ENCODE measurements at places on chromosomes 12 and 14.

- no peak for DNase-seq
Observed at GRCh38 chr12:106282457-106283097, 20.0 kb upstream of the TCP11L2 start.

- DNase-seq, result no peak
Observed at GRCh38 chr12:109927622-109928021, 27.5 kb downstream of the TCHP start.

- DNase-seq, result no peak
Observed at GRCh38 chr14:23101986-23102625, 2.7 kb downstream of the CIROP start.

DNA sequence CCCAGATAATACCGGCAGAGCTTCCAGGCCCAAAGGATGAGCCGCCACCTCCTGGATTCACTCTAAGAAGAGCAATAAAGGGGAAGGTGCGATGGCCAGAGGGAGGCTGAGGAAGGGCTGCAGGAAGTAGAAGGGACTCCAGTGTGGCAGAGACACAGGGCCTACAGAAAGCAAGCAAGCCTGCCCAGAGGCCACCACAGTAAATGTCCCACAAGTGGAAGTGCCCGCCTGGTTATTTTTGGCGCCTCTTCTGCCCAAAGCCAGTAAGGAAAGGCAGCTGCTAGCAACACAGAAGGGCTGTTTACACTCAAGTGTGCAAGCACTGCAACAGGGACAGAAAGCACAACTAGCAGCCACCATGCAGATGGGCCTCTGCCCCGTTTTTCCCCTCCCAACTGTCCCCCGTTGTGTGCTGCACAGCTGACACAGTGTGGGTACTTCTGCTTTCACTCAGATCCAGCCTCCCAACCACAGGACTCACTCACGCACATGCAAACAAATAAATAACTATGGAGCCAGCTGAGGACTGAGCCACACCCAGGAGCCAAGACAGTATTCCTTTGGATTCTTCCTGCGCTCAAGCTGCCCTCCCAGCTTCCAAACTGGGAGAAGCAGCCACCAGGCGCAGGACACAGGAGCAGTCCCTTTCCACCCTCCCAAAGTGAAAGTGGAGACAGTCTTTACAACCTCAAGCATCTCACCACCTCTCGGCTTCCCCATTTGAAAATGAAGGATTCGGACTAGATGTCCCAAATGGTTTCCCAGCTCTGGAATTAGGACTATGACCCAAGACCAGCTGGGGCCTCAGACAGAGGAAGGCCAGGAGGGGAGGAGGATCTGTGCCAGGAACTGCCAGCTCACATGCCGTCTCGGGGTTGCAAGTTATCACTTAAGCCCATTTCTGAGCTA lies 40.0 kb upstream of the PNMA1 start:
- DNase-seq, result peak; percentile 55

DNA sequence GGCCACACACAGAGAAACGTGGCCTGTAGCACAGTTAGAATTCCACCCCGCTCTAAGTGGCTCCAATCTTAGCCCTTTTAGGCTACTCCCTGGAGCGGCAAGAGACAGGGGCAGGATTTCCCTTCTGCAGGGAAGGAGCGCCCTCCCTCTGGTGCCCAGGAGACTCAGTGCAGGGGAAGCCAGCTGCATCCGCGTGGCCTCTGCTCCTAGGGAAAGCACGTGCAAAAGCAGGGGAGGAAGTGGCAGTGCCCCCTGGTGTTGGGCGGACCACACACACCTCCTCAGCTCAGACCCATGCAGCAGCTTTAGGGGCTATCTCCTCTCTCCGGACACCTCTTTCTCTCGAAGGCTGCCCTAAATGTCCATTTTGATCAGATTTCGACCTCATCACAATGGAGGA lies 50.0 kb downstream of the SPRING1 start:
- DNase-seq, result peak; percentile 41

GRCh38 chr12:48017496-48017895 lies 13.2 kb upstream of the COL2A1 start:
- no peak for DNase-seq

GRCh38 chr14:104681689-104682074 lies 7.7 kb upstream of the INF2 start:
- peak; percentile 96 for DNase-seq

DNA sequence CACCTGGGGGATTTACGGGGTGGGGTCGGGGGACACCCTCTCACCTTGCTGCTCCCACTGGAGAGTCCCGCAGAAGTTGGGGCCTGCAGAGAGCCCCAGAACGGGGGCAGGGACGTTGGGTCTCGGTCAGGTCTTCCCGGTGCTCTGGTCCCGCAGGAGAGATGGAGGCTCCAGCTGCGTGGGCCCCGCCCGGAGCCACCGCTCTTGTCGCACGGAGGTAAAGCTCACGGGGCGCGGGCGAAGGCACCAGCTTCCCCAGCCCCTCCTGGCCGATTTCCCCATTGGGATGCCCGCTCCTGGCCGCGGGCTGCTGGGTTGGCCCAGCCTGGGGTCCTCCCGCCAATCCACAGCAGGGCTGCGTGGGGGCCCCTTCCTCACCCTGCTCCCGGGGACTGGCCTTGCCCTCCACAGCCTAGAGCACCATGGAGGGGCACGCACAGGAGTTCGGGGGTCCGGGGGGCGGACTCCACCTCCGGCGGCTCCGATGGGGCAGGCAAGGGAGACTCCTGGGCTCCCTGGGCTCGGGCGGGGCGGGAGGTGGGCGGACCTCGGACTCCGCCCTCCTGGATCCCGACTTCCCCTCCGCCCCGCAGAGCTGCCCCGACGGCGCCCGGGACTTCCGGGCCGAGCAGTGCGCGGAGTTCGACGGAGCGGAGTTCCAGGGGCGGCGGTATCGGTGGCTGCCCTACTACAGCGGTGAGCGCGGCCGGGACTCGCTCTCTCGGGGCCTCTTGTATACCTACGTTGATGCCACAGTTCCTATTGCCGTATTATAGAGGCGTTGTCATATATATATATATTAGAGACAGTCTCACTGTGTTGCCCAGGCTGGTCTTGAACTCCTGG lies 8.4 kb downstream of the PAPLN start:
- DNase-seq, result peak; percentile 58

- DNase-seq, result peak; percentile 26
Observed at GRCh38 chr12:51381226-51382079, 9.8 kb downstream of the GALNT6 start.

DNA sequence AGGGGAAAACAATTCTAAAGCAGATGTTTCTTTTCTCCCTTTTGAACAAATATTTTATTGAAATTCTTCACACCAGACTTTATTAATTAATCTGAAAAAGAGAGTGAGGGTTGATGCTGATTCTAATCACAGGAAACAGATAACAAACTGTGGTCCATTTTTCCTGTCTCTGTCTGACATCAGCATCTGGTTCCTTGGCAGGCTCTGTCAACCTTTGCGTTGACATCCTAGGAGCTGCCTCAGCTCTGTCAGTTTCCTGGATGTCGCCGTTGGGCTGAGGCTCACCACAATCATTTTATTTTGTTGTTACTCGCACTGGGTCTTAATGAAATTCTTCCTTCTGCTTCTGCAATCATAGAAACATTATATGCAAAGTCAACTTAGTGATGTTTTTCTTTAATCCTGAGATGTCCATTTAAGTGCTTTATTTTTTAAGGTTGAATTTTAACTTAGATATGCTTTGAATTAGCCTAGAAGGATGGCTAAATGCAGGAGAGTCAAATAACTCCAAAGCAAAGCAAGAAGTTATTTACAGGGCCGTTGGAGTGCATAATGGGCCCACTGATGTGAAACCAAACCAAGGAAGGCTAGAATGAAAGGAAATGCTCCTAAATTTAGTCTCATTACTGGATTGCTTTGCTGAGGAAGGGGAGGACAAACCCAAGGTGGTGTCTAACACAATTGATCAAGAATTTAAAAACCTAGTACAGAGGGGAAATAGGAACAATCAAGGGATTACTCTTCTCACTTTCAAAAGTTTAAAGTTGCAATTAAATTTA lies 542.4 kb downstream of the FLRT2 start:
- peak; percentile 56 for DNase-seq

DNA sequence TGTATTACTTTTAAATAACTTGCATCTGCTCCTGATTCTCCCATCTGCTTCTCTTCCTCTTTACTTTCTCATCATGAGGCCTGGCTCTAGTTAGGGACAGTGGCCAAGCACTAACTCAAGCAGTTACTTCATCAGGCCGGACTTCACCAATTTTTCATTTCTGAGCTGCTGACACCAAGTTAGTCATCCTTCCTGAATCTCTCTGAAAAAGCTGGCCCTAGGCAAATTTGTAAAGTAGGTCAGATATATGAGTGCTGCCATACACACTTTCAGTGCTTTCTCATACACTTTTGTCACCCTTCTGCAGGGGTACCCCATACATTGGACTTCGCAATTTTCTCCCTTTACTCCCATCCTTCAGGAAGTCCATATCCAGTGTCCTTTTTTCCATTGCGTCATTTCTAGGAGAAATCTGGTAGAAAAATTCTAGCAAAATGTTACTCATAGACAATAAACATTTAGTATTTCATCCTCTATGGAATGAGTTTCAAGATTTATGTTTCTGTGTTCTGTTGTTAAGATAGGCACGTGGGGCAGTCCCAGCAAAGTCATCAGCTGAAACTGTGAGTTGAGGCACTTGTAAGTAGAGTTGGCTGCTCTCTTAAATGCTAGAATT lies 276.8 kb upstream of the TMPO start:
- DNase-seq, result no peak

DNA sequence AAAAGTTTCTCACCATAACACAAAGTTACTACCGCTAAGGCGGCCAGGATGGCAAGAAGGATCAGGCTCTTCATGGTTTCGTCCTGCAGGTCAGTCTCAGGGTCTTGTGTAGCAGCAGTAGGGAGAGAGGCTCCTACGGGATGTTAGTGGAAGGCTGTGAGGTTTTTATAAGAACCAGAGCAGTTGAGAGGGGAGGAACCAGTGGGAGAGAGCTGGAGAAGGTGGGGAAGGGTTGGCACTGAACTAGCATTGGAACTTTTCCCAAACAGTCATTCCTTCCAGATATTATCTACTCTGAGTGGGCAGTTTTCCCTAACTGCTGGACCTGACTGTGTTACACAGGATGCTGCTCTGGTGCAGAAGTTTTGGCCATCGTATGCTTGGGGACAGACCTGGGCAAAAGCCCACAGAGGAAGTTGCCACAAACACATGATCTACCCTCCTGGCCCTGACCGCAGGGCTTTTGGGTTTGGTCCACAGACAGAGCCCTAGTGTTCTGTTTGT lies at the start of gene MGP:
Gene MGP (minus strand): TSS at position 137 of the 504 bp plus-strand sequence. CDS start 63 bp downstream, at position 74.
- DNase-seq, result peak; percentile 78

GRCh38 chr12:49536526-49537071 lies 2.2 kb upstream of the KCNH3 start:
- no peak for DNase-seq

GRCh38 chr12:62345667-62346066 lies 85.5 kb downstream of the USP15 start:
- DNase-seq, result no peak

GRCh38 chr12:124700810-124701592 lies 133.6 kb upstream of the NCOR2 start:
- DNase-seq, result peak; percentile 84

DNA sequence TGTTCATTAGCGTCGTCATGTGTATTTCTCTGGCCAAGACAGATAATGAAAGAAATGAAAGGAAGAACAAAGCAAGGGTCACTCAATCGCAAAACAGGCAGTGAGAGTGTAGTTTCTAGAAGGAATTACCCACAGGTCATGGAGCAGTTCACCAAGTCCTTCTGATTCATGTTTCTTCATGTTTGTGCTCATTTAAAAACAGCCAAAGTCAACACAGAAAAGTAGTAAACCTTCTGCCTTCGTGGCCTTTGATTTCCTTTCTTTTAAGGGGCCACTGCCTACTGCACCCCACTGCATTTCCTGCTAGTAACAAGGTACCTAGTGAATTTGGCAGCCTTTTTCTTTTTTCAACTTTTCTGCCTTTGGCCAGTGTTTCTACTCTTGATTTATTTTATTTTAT lies 75.1 kb downstream of the KCNK13 start:
- no peak for DNase-seq

DNA sequence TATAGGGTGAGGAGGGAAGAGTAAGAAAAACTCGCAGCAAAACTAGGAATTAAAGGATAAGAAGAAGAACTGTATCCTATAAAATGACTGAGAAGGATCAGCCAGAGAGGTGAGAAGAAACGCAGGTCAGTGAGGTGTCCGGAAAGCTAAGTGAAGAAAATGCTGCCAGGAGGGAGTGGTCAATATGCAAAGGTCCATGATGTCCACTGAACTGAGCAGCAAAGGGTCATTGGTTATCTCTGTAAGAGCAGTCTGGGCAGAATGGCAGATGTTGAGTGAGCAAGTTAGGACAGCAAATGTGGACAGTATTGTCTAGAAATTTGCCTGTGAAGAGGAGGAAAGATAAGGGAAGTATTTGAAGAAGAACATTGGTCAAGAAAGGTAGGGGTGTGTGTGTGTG lies 155.4 kb downstream of the SRGAP1 start:
- no peak for DNase-seq

- no peak for DNase-seq
Observed at GRCh38 chr12:45355730-45356129, 139.8 kb downstream of the ANO6 start.
